Forelimb muscle (tissue), 1 donor: ENCODE measurements at places on chromosomes 2 and 18.

DNA sequence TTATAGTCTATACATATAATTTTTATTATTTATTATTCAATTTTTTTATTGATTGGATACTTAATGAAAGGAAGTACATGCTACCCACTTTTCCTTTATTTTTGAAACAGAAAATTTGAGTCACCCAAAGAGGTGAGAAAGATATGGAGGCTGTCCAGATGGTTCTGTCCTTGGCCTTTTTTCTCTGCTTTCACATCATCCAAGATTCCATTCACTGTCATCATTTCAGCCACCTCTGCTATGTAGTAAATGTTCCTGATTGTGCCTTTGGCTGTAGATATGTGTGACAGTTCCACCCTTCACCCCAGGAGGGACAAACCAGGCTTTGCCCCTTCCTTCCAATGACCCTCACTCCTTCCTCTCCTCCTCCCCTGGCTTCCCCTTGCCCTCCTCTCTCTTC is 675.7 kb upstream of the ID2 start:
- DNase-seq = no peak

GRCh38 chr2:239878686-239879085 is 146.5 kb downstream of the NDUFA10 start:
- no peak for DNase-seq

DNA sequence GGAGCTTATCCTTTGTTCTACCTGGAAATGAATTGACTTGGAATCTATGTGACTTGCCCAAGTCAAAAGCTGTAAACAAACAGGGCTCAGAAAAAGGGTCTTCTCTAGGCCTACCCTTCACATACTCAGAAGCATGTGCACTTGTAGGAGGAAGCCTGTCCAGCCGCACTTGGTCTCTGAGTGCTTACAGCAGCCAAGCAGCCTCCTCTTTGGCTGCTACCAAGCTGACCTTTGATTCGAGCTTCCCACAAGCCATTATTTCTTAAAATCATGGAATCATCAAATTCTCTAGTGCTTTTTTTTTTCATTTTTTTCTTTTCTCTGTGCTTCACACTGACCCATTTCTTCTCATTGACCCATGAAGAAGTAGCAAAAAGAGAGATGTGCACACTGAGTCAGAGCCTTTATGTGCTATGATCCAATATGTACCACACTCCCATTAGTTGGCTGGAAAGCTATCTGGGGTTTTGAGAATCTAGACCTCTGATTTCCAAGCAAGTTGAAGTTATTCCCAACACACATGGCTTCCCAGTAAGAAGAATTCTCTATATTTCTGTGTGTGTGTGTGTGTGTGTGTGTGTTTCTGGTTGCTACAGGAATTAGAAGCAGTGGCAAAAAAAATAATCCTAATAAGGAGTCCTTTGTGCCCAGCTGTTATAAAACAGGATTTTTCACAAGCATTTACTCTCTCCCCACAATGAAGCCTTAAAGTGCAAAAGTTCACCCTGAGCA is 550.3 kb upstream of the TNP1 start:
- DNase-seq = no peak

DNA sequence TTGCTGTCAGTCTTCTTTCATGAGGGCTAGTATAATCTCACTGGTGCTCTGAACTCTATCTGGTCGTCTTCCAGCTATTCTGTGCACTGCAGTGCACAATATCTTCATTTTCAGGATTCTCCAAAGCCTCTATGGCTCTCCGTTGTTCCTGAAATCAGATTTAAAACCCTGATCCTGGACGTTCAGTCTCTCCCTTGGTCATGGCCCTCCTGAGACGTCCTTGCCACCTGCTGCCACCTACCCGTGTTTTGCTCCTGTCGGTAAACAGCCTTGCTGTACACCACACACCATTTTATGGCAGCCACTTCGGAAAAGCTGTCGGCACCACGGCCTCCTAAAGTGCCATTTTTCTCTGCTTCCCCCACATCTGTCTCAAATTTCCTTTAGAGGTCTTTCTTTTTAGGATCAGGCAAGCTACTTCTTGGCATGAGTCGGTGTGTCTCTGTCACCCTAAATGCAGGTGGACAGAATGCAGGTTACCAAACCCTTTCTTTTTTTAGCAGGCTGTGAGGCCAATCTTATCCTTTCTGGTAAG is 170.0 kb downstream of the HRH4 start:
- DNase-seq = no peak

GRCh38 chr2:205682239-205682970 is at the start of gene NRP2:
TSS of gene NRP2 (plus strand) at chr2:205682501. CDS start at chr2:205683291, 790 bp downstream.
- DNase-seq = no peak

GRCh38 chr2:227464851-227465250 is 7.1 kb upstream of the AGFG1 start:
- no peak for DNase-seq

DNA sequence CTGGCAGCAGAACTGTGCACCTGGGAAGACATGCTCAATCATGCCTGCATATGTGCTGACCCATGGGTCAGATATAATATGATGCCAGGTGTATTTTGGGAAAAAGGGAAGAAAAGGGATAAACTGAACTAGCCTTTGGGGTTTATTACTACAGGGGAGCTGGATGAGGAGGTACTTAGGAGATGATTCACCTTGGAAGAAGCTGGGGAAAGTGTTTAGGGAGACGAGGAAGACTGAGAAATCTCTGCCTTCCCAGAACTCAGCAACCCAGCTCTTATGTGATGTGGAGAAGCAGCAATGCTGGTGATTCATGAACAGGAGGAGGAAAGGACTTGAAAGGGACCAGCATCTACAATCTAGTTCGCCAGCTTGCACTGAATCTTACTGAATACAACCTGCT is 110.2 kb downstream of the BARD1 start:
- no peak for DNase-seq

DNA sequence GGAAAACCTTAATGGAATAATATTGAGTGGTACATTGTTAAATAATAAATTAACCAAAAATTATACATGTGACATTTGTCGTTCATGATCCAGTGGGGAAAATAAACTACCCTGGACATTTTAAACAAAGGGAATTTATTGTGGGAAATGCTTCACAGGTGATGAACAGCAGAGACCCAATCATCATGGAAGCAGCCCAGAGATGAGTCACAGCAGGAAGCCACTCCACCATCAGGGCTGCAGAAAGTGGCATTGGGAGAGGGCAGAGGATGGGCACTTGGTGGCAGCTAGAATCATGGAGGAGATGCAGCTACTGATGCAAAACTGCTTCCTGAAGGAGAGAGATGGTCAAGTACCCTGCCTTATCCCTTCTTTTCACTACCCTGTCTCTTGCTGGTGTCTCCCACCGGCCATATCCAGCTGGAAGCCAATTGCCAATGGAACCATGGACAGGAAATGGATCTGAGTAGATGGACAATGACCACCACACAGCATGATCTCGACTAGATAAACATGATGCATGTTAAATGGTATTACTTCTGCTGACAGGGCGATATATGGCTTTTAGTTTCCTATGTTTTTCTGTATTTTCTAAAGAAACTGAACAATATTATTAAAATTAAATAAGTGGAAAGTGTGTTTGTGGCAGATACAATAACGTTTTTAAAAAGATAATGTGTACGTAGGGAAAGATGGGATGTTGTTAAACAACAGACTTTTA is 139.8 kb downstream of the RPIA start:
- no peak for DNase-seq

DNA sequence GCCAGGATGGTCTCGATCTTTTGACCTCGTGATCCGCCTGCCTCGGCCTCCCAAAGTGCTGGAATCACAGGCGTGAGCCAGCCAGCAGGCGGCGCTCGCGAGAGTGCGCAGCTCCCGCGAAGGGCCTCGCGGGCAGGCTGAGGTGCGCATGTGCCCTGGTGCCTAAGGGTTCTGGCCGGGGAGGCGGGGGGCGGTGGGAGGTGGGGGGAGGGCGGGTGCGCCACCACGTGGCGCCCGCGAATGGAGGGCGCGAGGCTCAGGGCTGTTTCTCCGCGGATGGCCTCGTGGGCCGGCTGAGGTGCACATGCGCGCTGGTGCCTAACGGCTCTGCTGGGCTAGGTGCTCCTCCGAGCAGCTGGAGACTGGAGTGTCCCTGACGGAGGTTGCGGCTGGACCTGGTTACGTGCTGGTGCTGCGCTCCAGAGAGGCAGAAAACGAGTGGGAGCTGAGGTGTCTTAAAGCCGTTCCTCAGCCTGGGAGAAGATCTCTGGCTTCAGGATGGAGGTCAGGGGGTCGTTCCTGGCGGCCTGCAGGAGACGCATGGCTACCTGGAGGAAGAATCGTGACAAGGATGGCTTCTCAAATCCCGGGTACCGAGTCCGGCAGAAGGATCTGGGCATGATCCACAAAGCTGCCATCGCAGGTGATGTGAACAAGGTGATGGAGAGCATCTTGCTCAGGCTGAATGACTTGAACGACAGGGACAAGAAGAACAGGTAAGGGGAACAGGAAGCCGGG is at the start of gene ANKRD62:
Gene ANKRD62 (plus strand): TSS at position 324 of the 738 bp plus-strand sequence. CDS start 175 bp downstream, at position 499.
- DNase-seq = no peak

DNA sequence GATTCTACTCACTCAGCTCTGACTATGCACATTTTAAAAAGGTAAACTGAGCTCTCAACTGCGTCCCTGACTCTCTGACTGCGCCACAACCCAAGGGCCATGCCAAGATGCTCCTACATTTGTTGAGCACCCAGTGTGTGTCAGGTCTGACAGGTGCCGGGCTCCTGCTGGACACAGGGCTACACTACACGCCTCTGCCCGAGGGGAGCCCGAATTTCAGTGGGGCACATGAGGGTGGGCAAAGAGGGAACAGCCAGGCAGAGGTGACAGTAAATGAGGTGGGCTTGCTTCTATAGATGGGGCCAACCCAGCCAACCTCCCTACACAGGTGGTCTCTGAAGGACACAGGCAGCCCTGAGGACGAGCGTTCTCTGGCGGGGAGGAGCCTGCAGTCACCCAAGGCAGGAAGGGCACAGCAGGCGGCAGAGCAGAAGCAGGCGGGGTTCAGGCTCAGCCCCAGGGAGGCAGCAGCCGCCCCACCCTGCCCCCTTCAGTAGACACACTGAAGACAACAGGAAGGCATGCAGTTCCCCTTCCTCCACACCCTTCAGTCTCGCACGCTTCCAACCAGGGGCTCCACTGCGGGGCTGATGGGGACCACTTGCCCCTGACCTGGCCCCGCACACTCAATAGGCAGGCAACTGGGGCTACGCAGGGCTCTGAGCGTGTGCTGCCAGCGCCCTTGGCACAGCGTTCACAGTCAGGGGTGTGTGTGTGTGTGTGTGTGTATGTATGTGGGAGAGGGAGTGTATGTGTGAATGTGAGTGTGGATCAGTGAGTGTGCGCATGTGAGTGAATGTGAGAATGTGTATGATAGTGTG is 98.4 kb downstream of the UXS1 start:
- no peak for DNase-seq

GRCh38 chr2:44614940-44615339 is 253.2 kb downstream of the CAMKMT start:
- DNase-seq = no peak

- no peak for DNase-seq
These were observed 21.6 kb downstream of the EIPR1 start for GRCh38 chr2:3355951-3356569.
